ENCODE measurements at places on chromosomes 16 and 17.

GRCh38 chr16:69078073-69078472 is 27.4 kb upstream of the HAS3 start:
- no peak for DNase-seq

DNA sequence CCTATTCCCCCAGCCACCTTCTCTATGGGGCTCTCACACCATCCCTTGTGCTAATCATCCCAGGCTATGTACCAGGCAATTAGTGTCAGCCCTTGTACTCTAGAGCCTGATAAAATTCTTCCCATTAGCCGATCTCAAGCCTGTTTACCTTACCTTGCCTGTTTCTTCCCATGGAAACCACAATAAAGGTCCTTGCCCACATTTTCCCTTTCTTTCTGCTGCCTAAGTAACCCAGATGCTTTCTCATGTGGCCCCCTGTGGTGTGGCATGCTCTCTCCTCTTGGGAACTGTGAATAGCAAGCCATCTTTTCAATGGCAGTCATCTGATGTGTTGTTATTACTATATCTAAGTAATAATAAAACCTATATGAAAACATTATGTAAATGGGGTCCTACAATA is 265.8 kb upstream of the ELAC2 start:
- no peak for DNase-seq

GRCh38 chr16:10754941-10755340 is 11.3 kb downstream of the NUBP1 start:
- DNase-seq = no peak

DNA sequence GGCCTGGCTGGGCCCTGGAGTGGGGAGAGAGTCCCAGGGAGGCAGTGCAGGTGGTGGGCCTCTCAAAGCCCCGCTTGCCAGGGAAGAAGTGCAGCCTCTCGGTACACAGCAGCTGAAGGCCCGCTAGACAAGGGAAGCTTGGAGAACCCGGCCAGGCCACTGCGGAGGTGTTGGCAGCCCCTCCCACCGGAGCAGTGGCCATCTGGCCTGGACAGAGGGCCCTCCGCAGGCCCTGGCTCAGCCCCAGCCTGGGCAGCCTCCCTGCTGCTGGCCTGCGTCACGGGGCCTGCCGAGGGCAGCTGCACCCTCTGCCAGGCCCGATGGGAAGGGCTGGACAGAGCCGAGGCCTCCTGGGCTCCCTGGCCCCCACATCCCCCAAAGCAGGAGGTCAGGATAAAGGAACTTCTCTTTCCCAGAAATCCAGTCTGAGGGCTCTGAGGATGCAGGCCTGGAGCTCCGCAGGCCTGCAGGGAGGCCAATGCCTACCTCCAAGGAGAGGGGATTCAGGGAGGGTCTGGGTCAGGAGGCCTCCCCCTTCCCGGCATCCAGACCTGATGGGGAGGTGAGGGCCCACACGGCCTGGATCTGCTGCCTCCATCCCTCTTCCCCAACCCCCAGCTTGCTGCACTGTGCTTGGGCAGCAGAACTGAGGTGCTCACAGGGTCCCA is 4.3 kb downstream of the SPPL2C start:
- DNase-seq = no peak

GRCh38 chr17:43745541-43745940 is 13.1 kb downstream of the SOST start:
- DNase-seq = no peak

GRCh38 chr17:68766640-68767039 is 165.5 kb upstream of the FAM20A start:
- DNase-seq = no peak

All from OCI-LY7 (cell line).